Renal cortex interstitium (tissue), 15 donors: ENCODE measurements at places on chromosomes 6 and 20. TPM values are rescaled to one million over a fixed set of nuclear protein-coding genes. Genes with fewer than 3 reads are reported as not detected.

- DNase-seq, result no peak
Measured at GRCh38 chr6:40907198-40907701, 131.8 kb downstream of the UNC5CL start.

- DNase-seq, result no peak
Measured at GRCh38 chr20:4154958-4155411, 139.6 kb upstream of the RNF24 start.

DNA sequence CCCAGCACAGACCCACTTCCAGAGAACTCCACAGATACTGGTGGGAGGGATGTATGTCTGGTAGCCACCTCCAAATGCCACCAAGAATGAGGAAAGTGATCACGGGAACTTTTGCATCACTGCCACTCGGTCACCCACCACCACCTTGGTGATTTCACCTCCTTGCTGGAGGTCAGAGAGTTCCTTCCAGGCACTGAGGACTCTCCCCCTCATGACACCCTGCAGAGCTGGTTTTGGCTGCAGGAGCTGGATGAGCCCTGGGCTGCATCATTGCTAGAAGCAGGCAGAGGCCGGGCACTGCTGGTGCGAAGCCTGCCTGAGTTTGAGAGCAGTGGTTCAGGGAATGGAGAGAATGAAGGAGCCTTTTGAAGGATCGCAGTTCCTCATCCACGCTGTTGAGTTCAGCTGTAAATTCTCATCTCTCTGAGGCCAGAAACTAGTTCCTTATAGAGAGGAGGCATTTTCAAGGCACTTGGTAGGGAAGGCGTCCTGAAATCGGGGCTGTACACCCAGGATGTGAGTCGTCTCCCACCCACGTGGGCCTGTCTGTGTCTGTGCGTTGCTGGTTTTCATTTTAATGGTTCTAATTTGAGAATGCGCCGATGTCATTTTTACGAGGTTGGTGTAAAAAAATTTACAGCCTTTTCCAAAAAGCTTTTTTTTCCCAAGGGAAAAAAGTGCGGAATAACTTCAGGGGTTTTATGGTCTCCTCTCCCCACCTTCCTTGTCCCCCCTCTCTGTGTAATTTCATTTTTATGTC lies 25.0 kb downstream of the FOXP4 start:
- no peak for DNase-seq

DNA sequence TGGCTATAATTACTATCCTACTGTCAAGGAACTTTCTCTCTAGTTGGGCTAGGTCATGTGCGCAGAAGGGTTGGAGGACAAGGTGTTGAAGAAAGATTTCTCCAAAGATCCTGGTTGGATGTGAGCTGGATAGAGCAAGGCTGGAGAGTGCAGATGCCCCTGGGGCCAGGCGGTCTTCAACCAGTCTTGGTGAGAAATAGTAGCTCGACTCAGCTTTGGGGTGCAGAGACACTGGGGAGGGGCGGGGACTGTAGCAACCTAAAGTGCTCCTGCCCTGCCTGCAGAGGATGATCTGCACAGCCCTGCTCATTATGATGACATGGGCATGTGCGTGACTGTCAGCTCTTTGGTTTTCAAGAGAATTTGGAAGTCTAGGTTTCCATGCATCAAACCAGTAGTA lies 35.9 kb downstream of the PHACTR3 start:
- no peak for DNase-seq

GRCh38 chr6:44270526-44271405 lies 516 bp downstream of the TMEM151B start:
- no peak for DNase-seq

- DNase-seq, result no peak
Measured at GRCh38 chr6:87660226-87660911, 41.7 kb downstream of the AKIRIN2 start.

GRCh38 chr6:121755485-121755884 lies 320.0 kb downstream of the GJA1 start:
- DNase-seq, result no peak

- DNase-seq, result no peak
Measured at GRCh38 chr6:141878686-141879085, 254.0 kb upstream of the GJE1 start.

DNA sequence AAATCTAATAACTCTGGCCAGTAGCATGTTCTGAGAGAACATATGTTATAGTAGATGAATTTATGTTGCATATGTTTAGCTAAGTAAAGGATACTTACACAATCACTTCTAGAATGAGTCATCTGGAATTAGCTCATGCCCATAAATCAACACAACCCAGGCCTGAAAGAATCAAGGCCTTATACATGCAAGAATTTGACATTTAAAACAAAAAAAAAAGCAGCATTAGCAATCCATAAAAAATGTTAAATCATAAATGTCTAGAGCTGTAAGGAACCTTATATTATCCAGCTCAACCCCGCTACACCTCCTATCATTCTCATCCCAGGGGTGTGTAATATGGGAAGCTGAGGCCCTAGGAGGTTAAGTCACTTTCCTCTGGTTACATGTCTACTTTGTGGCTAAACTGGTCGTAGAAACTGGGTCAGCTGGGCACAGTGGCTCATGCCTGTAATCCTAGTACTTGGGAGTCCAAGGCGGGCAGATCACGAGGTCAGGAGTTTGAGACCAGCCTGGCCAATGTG lies 105.2 kb upstream of the CARMIL1 start:
- no peak for DNase-seq

UNC5CL gene
- 6.9 TPM for polyA plus RNA-seq

RSPH4A gene
- 2.6 TPM for polyA plus RNA-seq
